ENCODE measurements at places on chromosomes 13 and 19.
A peak's percentile ranks its signal among the peaks of the same experiment; 100 is the strongest.

DNA sequence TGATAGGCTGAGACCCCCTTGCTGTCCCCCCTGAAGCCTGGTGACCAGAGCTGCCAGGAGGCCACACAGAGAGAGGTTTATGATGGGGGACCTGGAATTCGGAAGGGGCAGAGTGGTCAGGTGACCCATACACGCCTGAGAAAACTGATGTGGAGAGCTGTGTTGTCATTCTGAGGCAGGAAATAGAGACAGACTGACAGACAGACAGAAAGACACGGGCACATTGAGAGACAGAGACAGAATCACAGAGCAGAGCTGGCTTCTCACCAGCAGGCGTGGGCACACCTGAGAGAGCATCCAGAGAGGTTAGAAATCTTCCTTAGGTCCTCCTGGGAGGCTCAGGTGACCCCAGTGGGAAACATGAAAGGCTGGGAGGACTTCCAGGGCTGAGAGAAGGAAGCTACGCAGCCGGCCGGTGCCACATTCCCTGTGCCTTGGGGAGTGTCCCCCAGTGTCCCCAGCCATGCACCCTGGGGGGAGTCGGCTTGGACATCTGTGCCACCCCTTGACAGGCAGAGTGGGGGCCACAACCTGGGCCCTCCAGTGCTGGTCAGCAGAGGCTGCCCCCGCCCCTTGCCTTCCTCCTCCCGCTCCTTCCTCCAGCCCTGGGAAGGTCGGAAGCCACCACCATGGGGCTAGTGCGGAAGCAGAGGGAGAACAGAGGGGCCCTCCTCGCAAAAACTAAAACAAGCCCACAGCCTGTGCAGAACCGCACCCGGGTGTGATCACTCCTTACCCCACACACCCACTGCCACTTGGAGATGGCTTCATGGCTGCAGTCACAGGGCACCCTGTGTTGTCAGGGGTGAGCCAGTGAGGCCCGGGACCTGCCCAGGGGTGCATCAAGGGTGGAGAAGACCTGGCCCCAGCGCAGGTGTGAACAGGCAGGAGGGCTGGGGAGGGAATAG lies 2.2 kb downstream of the FFAR1 start:
- DNase-seq = no peak

DNA sequence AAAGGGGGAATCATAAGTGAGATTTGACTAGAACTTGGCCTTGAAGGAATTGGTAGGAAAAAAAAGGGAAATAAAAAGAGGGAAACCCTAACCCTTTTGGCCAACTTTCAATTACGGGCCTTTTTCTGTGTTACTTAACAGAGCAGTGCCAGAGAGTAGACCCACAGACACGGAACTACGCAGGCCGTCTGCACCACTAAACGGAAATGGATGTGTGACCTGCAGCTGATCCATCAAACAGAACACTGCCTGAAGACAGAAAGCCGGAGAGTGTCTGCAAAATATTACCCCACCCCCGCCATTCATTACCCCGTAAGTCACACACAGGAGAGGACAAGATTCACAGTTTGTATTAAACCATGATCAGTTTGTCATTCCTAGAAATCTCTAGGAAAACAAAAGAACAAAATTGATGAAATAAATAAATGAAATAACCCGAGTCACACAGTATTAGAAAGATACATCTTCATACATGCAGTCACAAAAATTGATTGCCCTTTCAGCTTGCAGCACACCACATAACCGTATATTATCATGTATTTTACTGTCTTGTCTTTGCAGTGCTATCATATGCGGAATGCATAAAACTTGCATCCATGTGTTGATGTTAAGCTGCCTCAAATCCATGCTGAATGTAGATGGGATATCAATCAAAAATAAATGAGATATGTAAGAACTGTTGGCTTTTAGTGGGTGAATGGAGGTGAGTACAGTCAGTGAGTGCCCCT lies 424.7 kb downstream of the IRS2 start:
- DNase-seq = no peak

- no peak for DNase-seq
These were observed 273.1 kb downstream of the KLF12 start for GRCh38 chr13:73861136-73861535.

GRCh38 chr13:71873418-71874247 lies 6.6 kb upstream of the DACH1 start:
- DNase-seq = no peak

- no peak for DNase-seq
These were observed 91.2 kb upstream of the FBXL3 start for GRCh38 chr13:77118134-77118533.

DNA sequence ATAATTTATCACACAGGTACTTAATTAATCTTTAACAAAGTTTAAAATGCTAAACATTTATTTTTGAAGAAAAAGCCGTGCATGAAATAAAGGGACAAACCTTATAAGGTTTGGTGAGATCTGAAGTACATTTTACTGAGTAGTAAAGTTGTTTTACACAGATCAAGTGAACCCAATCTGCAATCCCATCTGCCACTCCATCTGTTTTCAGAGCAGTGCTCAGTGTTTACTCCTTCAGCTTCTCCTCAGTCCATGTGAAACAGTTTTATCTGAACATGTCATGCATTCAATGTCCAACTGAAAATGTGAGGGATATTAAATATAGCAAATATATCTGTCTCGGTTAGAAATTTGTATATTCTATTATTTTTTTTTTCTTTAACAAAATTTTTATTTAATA lies 166.8 kb downstream of the MAB21L1 start:
- no peak for DNase-seq

GRCh38 chr19:16562608-16563025 lies 9.6 kb downstream of the SLC35E1 start:
- no peak for DNase-seq

GRCh38 chr19:53034948-53035675 lies 9.4 kb upstream of the ERVV-2 start:
- no peak for DNase-seq

- no peak for DNase-seq
These were observed 13.9 kb upstream of the PAK4 start for GRCh38 chr19:39111593-39112199.

DNA sequence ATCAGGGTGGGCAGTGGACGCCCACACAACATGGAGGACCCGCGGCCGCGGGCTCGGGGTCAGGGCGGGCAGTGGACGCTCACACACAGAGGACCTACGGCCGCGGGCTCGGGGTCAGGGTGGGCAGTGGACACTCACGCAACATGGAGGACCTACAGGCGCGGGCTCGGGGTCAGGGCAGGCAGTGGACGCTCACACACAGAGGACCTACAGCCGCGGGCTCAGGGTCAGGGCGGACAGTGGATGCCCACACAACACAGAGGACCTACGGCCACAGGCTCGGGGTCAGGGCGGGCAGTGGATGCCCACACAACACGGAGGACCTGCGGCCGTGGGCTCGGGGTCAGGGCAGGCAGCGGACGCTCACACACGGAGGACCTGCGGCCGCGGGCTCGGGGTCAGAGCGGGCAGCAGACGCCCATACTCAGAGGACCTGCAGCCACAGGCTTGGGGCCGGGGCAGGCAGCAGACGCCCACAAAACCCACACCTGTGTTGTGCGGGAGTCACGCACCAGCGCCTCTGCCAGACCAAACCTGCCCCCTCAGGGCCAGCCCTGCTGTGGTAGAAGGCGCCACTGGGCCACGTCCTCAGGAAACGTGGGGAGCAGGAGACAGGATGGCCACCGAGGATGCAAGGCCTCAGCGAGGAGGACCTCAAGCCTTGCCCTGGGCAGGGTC lies 27.6 kb upstream of the C13orf46 start:
- no peak for DNase-seq

DNA sequence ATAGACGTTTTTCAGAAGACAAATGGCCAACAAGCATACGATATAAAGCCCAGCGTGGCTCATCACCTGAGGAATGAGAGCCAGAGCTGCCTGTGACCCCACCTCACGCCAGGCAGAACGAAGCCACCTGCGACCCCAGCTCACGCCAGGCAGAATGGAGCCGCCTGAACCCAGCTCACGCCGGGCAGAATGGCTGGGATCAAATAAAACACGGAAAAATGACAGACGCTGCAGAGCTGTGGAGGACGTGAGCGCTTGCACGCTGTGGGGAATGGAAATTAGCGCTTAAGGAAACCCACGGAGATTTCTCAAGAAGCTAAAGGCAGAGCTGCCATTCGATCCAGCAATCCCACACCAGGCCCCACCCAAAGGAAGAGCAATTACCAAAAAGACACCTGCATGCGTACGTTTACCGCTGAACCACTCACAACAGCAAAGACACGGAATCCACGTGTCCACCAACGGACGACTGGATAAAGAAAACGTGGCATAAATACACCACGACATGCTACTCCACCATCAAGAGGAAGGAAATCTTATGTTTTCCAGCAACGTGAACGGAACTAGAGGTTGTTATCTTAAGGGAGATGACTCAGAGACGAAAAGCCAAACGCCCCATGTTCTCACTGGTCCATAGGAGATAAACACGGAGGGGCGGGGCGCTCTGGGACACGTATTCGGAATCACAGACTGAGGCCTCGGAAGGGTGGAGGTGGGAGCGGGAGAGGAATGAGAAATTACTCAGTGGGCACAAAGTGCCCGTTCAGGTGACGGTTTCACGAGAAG lies 30.7 kb upstream of the C13orf46 start:
- DNase-seq = no peak

DNA sequence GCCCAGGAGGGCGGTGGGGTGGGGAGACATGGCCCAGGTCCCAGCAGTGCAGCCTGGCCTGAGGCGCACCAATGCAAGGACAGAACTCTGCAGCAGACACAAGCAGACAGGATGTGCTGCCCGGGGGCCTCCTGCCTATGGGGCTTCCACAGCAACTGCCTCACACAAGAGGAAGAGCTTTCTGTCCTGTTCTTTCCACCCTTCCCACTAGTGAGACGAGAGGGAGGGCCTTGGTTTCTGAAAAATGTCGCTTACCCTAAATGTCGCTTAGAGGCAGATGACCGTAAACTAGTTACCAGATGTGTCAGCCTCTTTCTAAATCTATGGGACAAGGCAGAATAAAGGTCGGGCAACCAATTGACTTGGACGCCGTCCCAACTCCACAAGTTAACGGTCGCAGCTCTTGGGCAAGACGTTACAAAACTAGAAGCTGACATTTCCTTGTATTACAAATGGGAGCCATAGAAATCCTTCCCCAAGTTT lies at the start of gene LAIR1:
TSS of gene LAIR1 (minus strand) at position 157 of the 483 bp plus-strand sequence. CDS start at position 30, 127 bp downstream.
- peak; percentile 63 for DNase-seq

DNA sequence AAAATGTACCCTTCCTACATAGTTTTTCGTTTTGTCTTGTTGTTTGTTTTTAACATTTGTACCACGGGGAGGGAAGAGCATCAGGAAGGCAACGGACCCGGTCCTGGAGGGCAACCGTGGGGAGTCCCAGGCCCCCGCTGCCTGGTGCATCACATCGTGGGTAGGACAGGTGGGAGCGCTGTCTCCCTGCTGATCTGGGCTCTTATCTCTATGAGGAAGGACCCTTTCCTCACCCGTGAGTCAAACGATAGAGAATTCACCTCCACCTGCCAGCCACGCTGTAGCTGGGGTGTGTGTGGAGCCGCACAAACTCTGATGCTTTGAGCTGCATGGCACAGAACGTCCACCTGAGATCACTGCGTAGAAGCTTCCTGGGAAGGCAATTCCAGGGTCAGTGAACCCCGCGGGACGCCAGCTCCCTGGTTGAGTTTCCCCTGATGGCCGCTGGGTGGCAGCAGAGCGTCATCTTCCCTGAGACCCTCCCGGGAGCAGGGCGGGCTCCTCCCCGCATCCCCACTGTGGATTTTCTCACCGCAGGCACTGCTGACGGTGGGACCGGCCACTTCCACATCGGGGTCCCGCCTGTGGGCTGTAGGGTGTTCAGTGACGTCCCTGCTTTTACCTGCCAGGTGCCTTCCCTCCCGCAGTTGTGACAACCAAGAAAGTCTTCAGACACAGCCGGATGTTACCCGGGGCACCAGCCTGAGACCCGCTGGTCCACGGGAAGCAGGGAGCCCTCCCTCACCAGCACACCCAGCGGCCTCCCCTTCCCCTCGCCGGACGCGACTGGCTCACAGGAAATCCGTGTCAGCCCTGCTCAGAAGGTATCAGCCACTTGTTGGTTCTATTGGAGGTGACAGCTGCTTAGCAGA lies 54.7 kb downstream of the ZNF787 start:
- DNase-seq = peak; percentile 57

DNA sequence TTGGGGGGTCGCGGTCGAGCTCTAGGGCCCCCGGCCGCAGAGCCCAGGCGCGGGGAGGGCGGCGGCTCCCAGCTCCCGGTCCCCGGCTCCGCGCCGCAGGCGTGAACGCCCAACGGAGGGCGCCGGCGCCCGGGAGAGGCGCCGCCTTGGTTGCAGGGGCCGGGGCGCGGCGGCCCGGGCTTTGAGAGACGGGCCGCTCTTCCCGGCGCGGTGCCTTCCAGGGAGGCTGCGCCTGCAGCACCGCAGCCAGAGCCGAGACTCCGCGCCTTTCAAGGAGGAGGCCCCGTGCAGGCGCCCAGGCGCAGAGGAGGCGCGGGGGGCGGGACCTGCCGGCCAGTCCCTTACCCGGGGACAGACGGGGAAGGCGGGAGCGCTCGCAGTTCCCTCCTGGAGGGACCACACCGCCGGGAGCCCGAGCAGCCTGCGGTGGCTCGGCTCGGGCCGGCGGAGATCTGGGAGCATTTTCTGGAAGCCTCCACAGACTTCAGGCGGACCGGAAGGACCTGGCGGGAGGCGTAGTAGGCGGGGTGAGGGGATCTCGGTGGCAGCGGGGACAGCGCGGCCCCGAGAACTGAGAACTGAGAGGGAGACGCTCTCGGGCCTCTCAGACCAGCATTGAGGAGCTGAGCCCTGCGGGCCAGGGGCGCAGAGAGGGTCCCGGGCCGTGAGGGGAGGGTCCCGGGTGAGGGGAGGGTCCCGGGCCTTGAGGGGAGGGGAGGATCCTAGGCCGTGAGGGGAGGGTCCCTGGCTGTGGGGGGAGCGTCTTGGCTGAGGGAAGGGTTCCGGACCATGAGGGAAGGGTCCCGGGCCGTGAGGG lies 25.5 kb upstream of the MCF2L start:
- DNase-seq = peak; percentile 39

GRCh38 chr19:52296773-52297600 lies at the start of gene ZNF480:
TSS of gene ZNF480 (plus strand) at chr19:52297169. CDS start at chr19:52300413, 3,244 bp downstream.
- peak; percentile 72 for DNase-seq

DNA sequence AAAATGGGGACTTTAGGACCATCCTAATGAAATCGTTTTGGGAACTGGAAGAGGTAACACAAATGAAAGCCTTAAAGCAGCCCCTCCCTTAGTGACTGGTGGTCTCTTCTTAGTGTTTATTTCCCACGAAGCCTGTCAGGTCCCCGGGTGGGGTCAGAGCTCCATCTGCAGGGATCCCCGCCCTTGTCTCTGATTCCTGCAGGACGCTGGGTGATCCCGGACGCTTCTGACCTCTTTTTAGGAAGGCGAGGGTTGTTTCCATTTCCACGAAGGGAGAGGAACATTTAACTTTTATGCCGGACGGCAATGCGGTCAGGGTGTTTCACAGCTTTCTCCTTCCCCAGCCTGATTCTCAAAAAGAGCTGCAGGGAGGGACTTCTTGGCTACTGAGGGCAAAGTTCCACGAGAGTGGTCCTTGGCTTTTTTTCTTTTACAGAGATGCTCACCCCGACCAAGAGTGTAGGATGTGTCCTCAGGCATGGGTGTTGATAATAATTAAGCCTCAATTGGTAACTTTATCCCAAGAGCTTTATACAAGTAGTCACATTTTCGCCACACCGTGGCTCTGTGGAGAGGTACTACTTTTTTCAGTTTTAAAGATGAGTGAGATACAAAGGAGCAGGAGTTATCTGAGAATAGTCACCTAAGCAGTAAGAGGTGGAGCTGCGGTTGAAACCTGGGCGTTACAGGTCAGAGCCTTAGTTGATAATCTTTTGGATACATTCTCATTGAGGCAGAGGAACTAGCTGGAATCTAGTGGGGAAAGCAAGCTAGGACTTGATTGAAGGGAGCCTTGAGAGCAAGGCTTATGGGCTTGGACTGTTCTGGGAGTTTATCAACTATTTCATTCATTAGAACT lies 813 bp downstream of the ZNF284 start:
- DNase-seq = no peak
